Activated T-cell treated with anti-CD3 and anti-CD28 coated beads, Interleukin-2, amount 50 U/mL, for 72 hours (primary cell): ENCODE measurements at places on chromosomes 4 and X.
A peak's percentile ranks its signal among the peaks of the same experiment; 100 is the strongest.

- DNase-seq: no peak
Observed at GRCh38 chr4:6320663-6321062, 51.0 kb downstream of the WFS1 start.

DNA sequence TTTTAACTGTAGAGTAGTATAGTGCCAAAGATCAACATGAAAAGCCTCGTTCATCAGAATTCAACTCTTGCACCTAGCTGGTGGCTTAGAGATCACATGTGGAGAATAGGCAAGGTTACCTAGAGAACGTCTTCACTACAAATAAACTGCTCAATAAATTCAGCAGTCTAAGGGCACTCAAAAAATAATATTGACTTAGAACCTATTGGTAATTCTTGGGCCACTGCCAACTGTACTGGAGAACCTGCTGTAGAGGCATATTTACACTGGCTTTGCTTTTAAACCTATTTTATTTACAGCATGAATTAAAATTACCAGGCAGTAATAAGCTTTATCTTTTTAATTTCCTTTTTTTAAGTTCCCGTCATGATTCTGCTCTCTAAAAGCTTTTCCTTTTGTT lies 343.7 kb downstream of the PDHA2 start:
- no peak for DNase-seq

GRCh38 chr4:181952478-181952877 lies 290.7 kb upstream of the TENM3 start:
- DNase-seq: no peak

GRCh38 chrX:133444196-133444595 lies 28.9 kb upstream of the GPC4 start:
- no peak for DNase-seq

DNA sequence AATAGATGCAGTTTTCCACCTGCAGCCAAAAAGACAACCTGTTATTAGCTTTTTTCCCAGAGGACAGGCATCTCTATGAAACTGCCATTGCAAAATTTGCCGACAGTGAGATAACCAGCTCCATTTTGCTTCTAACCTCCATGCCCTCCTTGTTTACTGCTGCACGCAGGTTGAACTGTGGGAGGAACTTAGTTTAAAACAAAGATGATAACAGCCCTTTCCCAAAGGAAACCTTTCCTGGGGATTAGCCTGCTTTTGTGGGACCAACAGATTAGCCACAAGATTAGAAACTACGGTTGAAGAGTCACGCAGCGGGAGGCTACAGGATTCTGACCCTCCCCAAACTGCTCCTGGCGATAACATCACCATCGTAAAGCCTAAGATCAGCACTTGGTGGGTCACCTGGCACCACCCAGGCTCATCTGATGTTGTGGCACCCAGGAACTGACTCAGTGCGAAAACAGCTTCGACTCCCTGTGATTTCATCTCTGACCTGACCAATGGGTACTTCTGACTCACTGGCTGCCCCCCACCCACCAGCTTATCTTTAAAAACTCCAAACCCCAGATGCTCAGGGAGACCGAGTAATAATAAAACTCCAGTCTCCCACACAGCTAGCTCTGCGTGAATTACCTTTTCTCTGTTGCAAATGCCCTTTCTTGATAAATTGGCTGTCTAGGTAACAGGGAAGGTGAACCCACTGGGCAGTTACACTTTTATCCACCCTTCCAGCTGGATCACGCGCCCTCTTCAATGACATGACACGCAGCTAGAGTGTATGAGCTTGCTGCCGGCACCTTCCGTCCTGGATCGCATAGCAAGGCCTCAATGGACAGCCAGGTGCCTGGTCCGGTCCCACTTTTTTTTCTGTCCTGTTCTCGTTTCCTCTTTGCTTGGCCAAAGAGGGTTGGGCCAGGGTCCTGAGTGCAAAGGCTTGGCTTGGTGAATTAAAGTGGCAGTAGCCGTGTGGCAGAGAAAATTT lies 27.2 kb downstream of the NOP14 start:
- DNase-seq: peak; percentile 87

DNA sequence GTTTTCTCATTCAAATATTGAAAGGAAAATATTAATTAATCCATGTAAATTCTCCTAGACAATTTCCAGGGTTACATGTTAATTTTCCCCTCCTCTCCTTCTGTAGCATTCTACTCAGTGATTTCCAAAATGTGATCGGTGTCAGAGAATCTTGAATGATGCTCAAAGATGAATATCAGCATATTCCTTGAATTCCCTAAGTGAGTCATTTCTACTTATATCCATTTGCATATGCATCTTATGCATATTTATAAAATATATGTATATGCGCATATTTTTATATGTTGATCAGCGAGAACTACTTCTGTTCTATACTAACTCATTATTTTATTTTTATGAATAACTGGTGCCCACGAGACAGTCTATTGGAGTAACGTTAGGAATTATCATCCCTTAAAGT lies 33.9 kb upstream of the GALNTL6 start:
- DNase-seq: no peak

DNA sequence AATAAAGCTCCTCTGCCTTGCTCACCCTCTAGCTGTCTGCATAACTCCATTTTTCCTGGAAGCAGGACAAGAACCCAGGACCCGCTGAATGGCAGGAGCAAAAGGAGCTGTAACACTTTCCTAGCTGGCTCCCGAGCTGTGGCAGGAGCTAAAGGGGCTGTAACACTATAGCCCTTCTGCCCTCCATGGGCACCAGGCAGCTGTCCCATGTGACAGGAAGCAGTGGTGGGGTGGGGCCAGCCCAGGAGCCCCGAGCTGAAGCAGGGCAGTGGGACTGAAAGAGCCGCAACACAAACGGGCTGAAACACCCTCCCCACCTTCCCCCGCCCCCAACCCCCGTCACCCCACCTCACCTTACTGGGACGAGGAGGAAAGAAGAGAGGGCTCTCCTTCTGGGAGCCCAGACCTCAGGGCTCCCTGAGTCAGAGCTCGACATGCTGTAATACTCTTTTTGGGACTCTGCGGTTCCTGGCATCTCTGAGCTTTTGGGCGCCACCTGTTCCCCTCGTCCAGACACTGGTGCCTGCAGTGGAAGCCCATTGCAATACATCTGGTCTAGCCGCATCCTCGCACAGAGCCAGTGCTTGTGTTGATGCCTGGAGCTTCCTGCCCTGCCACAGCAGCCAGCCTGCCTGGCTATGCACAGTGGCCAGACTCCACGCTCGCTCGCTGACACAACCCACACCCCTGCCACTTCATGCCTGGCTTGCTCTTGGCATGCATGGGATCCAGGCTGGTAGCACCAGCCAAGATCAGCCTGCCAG lies 39.4 kb downstream of the PPM1K start:
- DNase-seq: peak; percentile 39

DNA sequence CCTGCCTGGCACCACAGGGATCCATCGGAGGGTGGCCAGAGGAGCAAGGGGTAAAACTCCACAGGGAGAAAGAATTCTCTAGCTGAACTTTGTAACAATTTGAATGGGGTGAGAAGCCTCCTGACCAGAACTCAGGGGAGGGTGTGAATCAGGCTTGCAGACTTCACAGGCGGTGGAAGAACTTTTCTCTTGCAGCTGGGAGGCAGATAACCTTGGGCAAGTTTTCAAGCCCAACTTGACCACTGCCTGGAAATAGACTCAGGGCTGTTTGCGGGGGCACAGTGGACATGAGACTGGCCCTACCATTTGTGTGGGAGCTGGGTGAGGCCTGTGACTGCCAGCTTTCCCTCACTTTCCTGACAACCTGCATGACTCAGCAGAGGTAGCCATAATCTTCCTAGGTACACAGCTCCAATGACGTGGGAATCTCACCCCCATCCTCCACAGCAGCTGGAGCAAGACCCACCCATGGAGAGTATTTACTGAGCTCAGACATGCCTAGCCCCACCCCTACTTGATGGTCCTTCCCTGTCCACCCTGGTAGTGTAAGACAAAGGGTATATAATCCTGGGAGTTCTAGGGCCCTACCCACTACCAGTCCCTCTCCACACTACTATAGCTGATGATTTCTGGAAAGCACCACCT lies 210.0 kb upstream of the AGTR2 start:
- DNase-seq: no peak

DNA sequence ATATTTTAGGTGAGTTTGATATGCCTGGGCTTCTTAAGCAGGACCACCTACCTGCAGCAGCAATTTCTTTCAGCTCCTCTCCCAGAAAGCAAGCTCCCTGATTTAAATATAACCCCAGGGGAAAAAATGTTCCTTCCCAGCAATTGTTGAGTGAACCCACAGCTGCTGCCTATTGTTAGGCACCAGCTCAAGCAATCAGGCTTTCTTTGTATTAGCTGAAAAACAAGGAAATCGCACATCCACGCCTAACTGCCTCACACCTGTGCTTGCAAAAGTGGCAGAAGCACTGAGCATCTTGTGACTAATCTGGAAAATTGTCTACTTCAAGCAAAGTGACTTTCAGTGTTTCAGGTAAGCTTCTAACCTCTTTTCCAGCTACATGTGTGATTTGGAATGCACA lies 432.2 kb downstream of the SMARCA1 start:
- no peak for DNase-seq
